ENCODE measurements at places on chromosomes 7 and 10.

DNA sequence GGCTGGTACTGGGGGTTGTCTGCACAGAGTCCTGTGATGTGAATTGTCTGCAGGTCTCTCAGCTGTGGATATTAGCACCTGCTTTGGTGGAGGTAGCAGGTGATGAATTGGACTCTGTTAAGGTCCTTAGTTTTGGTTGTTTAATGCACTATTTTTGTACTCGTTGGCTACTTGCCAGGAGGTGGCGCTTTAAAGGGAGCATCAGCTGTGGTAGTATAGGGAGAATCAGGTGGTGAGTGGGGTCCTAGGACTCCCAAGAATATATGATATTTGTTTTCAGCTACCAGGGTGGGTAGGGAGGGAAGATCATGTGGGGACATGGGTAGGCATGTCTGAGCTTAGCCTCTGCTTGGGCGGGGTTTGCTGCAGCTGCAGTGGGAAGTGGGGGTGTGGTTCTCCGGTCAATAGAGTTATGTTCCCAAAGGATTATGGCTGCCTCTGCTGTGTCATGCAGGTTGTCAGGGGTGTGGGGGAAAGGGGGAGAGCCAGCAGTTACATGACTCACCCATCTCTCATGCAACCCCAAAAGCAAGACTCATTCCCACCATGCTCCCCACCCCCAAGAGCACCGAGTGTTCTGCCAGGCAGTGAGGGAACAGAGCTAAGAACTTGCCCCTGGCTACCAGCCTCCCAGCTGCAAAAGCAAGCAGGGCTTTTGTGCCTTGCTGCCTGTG, 53.7 kb upstream of the ZNF273 start:
- peak; percentile 2 for DNase-seq

DNA sequence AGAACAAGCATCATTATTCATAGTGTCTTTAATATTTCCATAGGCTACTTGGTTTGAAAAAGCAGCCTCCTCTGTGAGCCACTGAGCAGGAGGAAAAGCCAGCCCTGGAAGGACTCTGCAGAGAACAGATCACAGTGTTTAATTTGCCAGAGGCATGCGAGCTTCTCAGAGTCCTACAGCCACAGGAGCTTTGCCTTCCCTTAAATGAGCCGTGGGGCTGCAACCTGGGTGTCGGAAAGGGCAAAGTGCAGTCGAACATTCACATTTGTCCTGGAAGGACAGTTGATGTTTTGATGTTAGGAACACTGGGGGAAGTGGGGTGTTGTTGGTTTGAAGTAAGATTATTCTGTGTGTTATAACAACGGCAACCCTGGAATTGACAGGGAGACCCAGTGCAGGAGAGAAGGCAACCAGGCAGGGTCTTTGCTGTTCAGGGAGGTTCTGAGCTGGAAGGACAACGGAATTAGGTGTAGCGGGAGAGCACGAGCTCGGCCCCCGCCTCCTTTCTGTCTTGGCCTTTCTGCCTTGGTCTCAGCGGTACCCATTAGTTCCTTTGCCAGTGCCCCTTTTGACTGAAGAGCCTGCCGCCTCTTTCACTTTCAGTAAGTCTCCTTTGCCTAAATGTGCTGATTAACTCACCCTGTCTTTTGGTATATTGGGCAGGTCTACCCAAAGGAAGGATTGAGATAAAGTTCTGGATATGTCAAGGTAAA, 192.3 kb upstream of the PITRM1 start:
- DNase-seq: no peak

- no peak for DNase-seq
Measured at GRCh38 chr10:108556186-108556585, 1367.1 kb downstream of the XPNPEP1 start.

GRCh38 chr10:89097226-89097625, 106.6 kb downstream of the FAS start:
- no peak for DNase-seq

GRCh38 chr10:128927497-128928161, 539.4 kb upstream of the MGMT start:
- DNase-seq: no peak

DNA sequence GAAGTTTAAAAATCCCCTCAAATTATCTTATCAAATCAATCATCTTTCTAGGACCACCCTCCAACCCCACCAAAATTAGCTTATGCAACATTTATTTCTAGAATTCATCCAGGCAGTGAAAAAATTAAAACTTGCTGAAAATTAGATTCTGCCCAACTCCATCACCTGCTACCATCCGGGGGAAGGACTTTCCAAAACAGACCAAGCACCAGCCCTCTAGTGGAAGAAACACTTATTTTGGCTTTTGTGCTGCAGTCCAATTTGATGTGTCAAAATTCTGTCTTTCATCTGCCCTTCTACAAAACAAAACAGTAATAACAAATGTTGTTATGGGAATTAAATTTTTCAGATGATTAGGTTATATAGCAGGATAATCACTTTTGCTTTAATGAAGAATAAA, 35.1 kb downstream of the GCC1 start:
- no peak for DNase-seq

DNA sequence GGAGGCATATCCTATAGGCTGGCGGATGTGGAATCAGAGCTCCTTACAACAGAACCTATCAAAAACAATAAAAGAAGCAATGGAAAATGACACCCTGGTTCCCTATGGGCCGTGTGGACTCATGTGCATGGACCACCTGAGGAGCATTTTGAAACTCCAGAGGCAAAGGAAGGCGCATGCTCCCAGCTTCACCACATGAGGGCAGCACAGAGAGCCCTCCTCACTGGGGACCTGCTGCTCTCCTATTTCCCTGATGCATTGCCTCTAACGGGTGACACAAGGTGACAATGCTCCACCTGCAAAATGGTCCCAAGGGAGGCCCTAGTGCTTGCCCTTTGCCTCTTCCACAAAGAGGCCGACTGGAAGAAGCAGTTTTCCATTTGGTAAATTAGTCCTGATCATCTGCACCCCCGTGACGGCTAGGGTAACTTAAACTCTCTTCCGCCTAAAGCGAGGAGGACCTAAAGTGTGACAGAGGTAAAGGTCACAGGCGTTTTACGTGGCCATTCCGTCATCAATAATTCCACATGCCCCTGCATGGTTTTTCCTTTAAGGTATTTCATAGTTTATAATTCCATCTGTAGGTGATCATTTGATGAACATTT, 67.7 kb downstream of the GPAM start:
- DNase-seq: peak; percentile 32

GRCh38 chr7:148050492-148051158, 539.9 kb upstream of the C7orf33 start:
- no peak for DNase-seq

GRCh38 chr10:58590924-58591323, 78.3 kb downstream of the BICC1 start:
- no peak for DNase-seq

DNA sequence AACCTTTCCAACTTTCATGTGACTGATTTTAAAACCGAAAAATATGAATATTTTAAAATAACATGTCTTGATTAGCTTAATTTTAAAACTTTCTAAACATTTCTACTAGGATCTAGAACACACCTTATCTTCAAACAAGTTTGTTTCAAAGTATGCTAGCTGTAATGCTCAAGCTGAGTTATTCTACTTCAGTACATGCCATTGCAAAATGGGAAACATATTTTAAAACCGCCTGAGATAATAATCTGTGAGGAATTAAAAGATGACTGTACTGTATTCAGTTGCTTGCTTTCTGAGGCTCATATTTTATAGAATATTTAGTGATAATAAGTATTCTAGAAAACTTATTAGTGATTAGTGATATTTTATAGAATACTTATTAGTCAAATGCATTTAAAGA, 99.6 kb downstream of the LMBR1 start:
- DNase-seq: peak; percentile 4

GRCh38 chr7:117068511-117069145, 115.3 kb downstream of the ST7 start:
- no peak for DNase-seq

- DNase-seq: no peak
Measured at GRCh38 chr7:123805287-123805686, 39.7 kb upstream of the HYAL4 start.

DNA sequence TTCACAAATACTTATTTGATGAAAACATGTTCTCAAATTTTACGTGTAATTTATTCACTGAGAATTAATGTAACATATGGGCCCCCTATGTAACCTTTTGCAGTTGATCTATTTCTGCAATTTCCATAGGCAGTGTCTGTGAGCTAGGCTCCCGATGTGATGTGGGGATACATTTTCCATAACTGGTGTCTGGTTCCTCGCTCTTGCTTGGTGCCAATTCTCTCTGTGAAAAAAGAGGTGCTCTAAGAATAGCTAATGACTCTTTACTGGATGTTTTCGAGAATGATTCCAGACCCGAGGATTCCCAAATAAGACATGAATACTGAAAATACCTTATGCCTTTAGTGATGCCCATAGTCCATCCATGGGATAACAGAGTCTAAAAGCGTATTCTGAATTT, 286.7 kb upstream of the FZD8 start:
- DNase-seq: no peak

- peak; percentile 78 for DNase-seq
Measured at GRCh38 chr7:151550656-151551286, 31.1 kb upstream of the RHEB start.

DNA sequence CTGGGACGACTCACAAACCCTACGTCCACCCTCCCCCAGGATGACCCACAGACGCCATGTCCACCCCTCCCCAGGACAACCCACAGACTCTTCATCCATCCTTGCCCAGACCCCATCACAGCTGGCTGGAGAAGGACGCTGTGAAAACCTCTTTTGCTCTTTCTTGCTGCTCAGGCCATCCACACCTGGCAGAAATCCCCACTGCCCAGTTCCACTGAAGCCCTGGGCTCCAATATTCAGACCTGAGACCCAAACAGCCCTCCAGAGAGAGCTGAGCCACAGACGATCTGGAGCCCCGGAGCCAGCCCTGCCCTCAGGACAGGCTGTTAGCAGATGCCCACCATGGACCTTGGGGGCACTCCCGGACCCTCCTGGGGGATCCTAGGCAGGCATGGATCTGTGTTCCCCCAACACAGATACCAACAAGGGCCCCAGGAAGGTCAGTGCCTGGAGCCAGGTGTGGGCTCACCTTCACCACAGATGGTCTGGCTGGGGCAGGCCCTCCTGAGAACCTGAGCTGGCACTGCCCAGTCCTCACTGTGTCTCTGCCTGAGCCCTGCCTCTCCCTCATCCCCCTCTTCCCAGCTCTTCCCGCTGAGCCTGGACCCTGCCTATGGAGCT, 226.2 kb downstream of the PTPRN2 start:
- DNase-seq: no peak

DNA sequence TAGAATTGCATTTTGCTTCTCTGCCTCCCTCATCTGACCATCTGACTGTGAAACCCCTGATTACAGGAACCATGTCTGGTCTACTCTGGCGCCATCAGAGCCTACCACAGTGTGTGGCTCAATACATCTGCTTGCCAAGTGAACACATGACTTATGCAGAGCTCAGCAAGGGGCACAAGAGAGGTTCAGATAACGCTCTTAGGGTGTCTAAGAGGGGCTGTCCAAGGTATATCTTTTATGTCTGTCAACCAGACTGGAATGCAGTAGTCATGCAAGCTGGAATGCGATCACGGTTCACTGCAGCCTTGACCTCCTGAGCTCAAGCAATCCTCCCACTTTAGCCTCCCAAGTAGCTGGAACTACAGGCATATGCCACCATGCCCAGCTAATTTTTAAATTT, 10.3 kb upstream of the RRP12 start:
- no peak for DNase-seq

GRCh38 chr10:100501423-100501822, 18.2 kb downstream of the SEC31B start:
- no peak for DNase-seq

DNA sequence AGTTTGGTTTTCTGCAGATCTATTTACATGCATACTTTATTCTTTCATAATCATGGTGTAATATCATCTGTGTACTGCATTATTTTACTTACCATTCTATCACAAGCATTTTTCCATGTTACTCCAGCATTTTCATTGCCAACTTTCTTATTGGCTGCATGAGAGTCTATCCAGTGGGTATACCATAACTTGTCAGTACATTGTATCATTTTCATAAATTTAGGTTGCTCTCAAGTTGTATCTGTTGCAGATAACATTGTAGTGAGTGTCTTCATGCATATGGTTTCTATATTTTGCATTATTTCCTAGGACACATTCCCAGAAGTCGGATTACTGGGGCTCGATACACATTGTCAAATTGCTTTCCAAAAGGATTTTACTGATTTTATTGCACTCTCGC, 87.2 kb upstream of the INSYN2A start:
- no peak for DNase-seq

DNA sequence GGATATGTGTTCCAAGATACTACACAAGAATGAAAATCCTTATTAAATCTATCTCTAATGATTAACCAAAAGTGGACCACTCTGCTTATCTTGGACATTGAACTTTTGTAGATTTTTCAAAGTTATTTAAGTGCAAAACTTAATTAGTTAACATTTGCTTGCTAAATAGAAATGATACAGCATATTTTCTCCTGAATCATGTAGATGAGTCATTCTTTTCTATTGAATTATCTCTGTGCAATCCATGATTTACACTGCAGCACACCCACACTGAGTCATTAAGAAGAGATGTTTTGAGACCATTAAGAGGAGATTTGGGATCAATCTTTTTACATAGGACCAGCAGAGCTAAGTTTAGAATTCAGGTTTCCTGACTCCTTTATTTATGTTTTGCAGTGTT, 6.6 kb upstream of the ABCC2 start:
- DNase-seq: peak; percentile 89

DNA sequence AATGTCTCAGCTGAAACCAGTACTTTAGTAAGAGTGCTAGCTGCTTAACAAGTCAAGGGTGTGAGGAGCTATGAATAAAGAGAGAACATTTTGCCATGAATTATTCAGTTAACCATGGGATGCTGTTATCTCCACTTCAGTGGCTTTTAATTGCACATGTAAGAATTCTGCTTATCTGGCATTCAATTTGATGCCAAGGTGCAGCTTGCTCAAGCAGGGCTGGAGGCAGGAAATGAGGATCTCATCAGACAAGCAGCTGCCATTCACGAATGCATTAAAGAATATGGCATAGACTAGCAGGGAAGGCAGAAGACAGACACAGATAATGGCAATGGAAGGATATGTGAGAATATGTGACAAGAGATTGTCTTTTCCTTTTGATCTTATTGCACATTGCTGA, 697.8 kb downstream of the NRG3 start:
- no peak for DNase-seq

DNA sequence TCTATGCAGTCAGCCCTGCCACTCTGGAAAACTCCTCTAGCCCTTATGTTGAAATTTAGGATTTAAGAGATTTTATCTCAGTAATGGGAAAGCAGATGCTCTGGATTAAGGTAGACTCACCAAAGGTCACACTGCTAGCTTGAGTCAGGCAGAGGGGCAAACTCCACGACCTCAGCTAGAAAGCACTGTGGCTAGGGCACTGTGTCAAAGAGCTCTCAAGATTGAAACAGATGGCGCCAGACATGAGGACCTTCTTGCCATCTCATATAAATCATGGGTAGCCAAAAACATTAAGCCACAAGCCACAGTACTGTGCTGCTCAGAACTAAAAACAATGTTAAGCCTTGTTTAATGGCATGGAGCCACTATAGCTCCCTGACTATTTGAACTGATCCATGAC, 188.7 kb downstream of the DNAJC1 start:
- no peak for DNase-seq

- DNase-seq: peak; percentile 74
Measured at GRCh38 chr7:98238976-98239375, 13.1 kb downstream of the TECPR1 start.

All from fibroblast of skin of back (primary cell).